Kidney capillary endothelial cell (primary cell): ENCODE measurements at places on chromosomes 5 and 9.
A peak's percentile ranks its signal among the peaks of the same experiment; 100 is the strongest.

DNA sequence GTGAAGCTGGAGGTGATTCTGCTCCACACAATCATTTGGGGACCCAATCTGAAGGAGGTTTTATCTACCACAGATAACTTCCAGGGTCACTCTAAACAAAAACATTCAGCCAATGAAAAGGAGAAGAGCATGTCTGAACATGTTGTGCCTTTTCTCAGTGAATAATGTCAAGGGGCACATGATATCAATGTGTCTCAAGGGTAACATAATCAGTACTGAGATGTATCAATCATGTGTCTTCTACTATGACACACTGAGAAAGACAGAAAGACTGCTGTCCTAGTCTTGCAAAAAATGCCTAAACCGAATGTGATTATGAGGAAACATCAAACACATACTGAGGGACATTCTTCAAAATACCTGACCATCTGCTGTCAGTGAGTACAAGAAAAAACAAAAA, 25.4 kb upstream of the RASA1 start:
- no peak for DNase-seq

DNA sequence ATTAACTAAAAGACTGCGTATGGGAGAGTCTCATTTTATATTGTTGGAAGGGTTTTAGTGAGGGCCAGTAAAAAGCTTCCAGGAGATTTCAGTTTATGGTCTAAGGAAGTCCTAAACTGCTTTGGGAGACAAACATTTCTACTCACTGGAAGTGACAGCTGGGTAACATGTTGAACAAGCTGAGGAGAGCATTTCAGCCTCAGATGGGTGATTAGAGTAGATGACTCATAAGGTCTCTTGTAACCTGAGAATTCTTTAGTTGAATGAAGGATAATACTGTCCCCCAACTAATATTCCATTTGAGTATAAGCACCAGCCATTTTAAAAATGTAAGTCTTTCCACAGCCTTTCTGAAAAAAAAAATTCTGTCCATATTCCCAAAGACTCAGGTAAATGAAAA, 218.0 kb upstream of the C9orf72 start:
- no peak for DNase-seq

DNA sequence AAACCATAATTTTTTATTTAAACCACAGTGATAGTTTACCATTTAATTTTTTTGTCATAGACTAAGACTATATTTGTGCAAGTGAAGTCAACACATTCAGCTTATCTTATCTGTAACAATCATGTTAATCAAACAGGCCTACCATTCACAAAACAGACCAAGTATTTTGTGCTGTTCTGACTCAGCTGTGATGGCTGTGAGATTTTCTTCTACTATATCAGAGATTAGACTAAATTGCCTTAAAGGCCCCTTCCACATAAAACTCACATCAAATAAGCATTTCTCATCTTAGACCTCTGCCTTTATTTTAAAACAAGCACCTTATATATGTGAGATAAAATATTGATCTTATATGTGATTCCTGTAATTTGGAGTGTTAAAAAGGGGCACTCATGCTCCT, 13.4 kb downstream of the CCDC152 start:
- DNase-seq: no peak

GRCh38 chr5:14749579-14750101, 85.1 kb downstream of the OTULIN start:
- DNase-seq: no peak

- DNase-seq: peak; percentile 92
Observed at GRCh38 chr5:66829826-66830225, 233.6 kb downstream of the MAST4 start.

GRCh38 chr5:131165119-131165727, at the start of gene HINT1:
TSS of gene HINT1 (minus strand) at chr5:131165256. CDS start at chr5:131165205, 51 bp downstream.
- peak; percentile 88 for DNase-seq

- no peak for DNase-seq
Observed at GRCh38 chr9:107175816-107176435, 107.2 kb upstream of the RAD23B start.

DNA sequence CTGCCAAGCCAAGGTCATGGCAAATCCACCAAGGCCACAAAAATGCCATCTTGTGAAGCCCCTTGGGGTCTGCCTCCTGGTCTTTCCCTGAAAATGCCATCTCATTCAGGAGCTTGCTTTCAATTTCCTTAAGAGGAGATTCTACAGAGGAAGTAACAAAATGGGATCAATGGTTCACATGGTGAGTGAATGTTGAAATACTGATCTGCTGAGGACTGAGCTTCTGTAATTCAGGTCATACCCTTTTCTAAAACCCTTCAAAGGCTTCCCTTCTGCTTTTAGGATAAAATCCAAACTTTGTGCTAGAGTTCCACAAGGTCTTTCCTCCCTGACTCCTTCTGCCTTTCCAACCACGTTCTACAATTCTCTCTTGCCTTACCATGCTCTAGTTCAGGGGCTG, 24.7 kb upstream of the NR3C1 start:
- DNase-seq: no peak

GRCh38 chr5:131671994-131672655, 37.1 kb upstream of the RAPGEF6 start:
- DNase-seq: no peak

DNA sequence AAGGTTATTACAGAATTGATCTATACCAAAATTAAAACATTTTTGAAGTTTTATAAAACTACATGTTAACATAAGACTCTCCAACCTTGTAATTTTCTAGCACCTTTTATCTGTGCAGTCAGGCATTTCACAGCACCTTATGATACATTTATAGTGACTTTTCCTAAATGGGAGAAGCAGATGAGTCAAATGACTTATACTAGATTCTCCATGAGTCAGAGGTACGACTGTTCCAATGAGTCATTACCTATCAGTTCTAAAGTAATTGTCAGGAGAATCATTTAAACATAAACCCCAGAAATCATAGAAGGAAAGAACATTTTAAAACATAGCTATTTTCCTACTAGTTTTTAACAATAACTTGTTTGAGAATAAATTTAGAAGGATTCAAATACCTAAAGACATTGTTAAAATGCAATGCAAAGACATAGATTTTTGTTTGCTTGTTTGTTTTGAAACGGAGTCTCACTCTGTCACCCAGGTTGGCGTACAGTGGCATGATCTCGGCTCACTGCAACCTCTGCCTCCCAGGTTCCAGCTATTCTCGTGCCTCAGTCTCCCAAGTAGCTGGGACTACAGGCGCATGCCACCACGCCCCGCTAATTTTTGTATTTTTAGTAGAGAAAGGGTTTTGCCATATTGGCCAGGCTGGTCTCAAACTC, 34.7 kb upstream of the DMXL1 start:
- DNase-seq: peak; percentile 21

- DNase-seq: peak; percentile 81
Observed at GRCh38 chr5:72234265-72234700, 85.8 kb downstream of the MRPS27 start.

DNA sequence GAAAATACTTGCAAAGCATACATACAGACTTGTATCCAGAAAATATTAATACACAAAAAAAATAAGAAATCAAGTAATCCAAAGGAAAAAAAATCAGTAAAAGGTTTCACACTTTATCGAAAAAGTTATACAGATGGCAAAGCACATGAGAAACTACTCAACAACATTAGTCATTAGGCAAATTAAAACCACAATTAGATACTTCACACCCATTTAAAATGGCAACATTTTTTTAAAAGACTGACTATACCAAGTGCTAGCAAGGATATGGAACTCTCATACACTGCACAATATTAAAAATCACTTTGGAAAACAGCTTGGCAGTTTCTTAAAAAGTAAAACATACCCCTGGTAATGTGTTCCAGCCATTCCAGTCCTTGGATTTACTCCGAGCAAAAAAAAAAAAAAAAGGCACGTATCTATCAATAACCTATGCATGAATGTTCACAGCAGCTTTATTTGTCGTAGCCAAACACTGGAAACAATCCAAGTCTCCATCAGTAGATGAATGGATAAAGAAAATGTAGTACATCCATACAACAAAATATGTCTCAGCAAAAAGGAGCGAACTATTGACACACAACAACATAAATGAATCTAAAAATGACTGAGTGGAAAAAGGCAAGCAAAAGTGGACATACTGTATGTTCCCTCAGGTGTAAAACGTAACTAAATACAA, 66.0 kb downstream of the GNAQ start:
- DNase-seq: no peak

DNA sequence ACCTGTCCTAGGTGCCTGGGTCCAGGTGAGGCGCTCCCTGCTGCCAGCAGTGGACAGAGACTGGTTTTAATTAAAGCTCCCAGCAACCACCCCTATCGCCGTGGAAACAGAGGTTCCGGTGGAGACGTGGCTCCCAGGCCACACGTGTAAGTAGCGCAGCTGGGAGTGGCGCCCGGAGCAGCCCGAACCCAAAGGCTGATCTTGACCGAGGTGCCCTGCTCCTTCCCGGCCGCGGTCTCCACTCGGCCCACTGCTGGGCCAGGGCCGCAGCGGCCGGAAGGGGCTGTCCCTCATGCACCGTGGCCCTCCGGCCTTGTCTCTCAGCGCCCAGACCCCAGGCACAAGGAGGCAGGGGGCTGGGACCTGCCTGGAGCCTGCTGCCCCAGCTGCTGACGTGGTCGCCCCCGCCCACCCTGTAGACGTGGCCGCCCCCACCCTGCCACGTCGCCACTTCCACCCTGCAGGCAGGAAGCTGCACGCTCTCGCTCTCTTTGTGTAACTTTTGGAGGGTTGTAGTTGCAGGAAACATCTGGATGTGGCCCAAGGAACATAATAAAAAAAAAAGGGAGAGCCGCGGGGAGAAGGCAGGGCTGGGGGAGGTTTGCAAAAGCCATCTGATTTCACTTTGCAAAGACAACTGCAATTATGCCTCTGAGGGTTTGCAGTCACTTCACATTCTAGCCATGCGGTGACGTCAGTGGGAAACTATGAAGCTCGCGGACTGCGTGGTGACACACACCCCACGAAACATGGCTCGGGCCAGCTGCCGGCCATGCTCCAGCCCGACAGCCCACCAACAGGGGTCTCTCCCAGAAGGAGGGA, 129.9 kb downstream of the RXRA start:
- peak; percentile 94 for DNase-seq

DNA sequence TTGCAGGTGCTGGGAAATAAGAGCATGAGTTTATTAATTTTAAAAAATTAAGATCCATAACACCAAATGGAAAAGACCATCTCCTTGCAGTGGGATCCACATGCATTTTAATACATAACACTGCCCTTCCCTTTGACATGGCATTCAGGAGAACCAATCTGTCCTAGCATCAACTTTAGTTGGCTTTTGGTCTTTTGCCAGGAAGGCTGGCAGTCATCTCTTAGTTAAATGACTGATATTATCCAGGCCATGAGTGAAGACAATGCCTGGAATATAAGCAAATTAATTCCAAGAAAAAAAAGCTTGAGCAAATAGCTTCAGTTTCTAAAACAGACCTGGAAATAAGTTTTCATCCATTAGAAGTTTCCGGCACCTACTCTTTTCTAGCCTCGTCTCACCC, 55.1 kb upstream of the OTULINL start:
- no peak for DNase-seq

DNA sequence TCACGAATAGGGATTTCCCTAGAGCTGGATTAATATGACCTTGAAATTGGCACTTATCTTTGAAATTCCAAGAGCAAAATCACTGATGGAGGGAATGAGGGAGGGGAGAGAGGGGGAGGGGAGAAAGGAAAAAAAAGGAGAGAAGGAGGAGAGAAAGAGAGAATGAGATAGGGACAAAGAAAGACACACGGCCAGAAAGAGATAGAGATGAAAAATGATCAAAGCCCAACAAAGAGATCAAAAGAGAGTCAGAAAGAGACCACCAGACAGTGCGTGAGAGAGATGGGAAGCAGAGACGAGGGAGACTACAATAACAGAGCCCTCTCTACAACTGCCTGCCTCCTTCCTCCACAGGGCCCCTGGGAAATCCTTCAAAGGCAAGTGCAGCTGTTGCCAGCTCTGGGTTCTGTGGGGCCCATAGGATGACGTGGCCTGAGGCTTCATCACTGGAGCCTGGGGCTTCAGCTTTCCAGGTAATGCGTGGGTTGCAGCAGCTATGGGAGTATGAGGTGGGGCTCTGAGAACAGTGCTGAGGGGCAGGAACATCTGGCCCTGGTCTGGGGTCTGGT, 58.3 kb upstream of the SHB start:
- DNase-seq: no peak

DNA sequence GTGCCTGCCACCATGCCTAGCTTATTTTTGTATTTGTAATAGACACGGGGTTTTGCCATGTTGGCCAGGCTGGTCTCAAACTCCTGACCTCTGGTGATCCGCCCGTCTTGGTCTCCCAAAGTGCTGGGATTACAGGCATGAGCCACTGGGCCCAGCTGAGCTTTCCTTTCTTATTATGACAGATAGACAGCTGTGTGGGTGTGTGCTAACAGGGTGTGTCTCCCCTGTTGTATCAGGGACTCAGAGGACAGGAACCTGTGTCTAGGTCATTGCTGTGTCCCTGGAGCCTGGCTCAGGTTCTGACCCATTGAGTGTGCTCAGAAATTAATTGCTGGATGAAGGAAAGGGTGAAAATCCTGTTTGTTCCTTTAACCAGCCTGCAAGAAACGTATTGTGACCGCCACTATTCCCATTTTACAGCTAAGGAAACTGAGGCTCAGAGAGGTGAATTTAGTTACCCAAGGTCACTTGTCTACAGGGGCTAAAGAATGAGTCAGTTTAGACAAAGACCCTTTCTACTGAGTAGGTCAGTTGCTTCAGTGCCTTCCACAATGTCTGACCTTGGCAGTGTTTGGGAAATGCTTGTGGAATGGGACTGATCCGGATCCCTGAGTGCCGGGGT, 16.8 kb downstream of the NCS1 start:
- no peak for DNase-seq

DNA sequence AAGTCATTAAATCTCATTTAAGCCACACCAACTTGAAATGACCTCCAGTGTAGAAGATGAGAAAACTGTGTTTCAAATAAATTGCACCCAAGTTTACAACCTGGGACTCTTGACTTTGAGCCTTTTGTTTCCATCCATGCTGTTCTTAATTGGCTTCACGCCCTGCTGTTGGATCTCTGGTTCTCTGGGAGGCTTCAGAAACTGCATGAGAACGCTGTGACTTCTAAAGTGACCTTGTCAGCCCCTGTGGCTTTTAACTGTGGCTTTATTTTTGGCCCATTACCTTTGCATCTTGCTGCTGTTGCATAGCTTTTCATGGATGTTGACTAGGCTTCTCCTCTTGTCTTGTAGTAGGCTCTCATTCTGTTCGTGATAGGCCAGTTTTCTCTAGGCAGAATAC, 29.3 kb downstream of the TNFAIP8 start:
- DNase-seq: no peak

DNA sequence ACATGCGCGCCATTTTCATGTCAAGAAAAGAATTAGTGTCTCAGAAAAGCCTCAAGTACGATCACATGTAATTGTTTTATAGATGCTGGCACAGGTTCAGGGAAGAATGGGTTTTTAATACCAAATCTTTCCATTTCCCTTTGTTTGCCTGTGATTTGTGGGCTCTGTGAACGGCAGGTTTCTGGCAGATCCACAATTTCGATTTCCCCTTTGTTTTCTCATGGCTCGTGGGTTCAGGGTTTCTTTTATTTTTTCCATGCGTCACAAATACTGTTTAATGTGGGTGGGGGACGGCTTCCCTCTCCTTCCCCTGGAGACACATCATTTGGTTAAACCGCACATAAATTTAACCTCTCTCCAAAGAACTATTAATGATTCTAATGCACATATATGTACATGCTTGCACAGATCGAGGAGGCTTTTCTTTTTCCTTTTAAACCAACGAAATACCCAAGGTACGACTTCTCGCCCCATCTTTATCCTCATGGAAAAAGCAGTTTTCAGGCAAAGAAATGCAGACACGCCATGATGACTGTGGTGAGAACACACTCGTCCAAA, 195.9 kb downstream of the SLIT3 start:
- DNase-seq: no peak
